Omental fat pad (tissue), 4 donors: ENCODE measurements at places on chromosomes 6 and 20.

GRCh38 chr6:135496800-135497411 lies 634 bp downstream of the AHI1 start:
- no peak for DNase-seq

DNA sequence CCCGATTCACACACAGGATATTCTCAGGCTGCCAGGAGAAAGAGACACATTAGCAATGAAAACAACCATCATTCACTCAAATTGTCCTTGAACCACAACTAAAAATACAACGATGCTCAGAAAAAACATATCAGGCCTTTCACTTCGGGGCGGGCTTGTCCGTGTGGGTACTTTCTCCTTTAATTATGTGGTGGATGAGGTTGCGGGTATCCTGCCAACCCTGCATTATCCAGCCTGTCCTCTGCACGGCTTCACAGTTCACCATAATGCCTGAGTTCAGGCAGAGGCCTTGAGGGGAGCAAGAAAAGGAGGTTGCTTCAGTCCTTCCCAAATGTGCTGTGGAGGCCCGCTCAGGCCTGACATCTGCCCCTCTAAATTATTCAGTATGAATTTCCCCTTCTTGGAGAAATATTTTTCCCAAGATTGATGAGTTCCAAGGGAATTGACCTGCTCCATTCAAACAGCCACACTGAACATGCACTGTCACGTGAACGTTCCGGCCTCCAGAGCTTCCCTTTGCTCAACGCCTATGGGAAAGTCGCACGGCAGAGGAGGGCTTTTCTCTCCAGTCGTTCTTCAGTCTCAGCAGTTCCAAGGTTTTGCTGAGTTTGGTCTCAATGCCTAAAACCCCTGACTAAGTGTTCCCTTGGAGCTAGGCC lies 70.3 kb downstream of the MYLK4 start:
- no peak for DNase-seq

- DNase-seq: no peak
Measured at GRCh38 chr6:105077596-105078385, 102.0 kb downstream of the POPDC3 start.

- DNase-seq: no peak
Measured at GRCh38 chr20:45307076-45307640, 518 bp downstream of the RBPJL start.

GRCh38 chr6:10395171-10395703 lies 19.6 kb downstream of the TFAP2A start:
- no peak for DNase-seq

DNA sequence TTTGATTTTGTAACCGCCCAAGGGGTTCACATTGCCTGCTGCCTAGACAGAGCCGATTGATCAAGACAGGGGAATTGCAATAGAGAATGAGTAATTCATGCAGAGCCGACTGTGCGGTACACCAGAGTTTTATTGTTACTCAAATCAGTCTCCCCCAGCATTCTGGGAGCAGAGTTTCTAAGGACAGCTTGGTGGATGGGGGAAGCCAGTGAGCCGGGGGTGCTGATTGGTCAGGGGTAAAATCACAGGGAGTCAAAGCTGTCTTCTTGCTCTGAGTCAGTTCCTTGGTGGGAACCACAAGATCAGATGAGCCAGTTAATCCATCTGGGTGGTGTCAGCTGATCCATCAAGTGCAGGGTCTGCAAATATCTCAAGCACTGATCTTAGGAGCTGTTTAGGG lies 60.0 kb upstream of the EZR start:
- DNase-seq: no peak
